Liver (tissue), 10 donors: ENCODE measurements at places on chromosomes 16 and 17. TPM values are rescaled to one million over a fixed set of nuclear protein-coding genes. Genes with fewer than 3 reads are reported as not detected.

DRC7 gene
- polyA plus RNA-seq: not detected

NOD2 gene
- polyA plus RNA-seq: 0.35 TPM

SCARF1 gene
- polyA plus RNA-seq: 5.9 TPM

ZNF276 gene
- 4.9 TPM for polyA plus RNA-seq

CDH11 gene
- 0.72 TPM for polyA plus RNA-seq

FZD2 gene
- 0.37 TPM for polyA plus RNA-seq

RPL27 gene
- 463 TPM for polyA plus RNA-seq

PRAC2 gene
- not detected for polyA plus RNA-seq
